ENCODE measurements at places on chromosomes 16 and 17. TPM values are rescaled to one million over a fixed set of nuclear protein-coding genes. Genes with fewer than 3 reads are reported as not detected.

ZNF287 gene
- 12.7 TPM for total RNA-seq

RAB11FIP4 gene
- total RNA-seq: 1.7 TPM

CBLN1 gene
- not detected for total RNA-seq

TRAF4 gene
- total RNA-seq: 61.0 TPM

ZSCAN10 gene
- total RNA-seq: not detected

UNK gene
- 28.7 TPM for total RNA-seq

TK1 gene
- 228 TPM for total RNA-seq

ABR gene
- total RNA-seq: 131 TPM

CETP gene
- not detected for total RNA-seq

PLEKHG4 gene
- total RNA-seq: 15.3 TPM

SLC52A1 gene
- 0.54 TPM for total RNA-seq

NEUROD2 gene
- total RNA-seq: not detected

RNF112 gene
- total RNA-seq: 0.48 TPM

NPIPB8 gene
- not detected for total RNA-seq

SMTNL2 gene
- total RNA-seq: 0.77 TPM

CFAP97D1 gene
- total RNA-seq: 0.03 TPM

FAM171A2 gene
- 2.3 TPM for total RNA-seq

CDC42EP4 gene
- 64.1 TPM for total RNA-seq

TNFRSF17 gene
- not detected for total RNA-seq

GPRC5B gene
- 35.6 TPM for total RNA-seq

GCGR gene
- total RNA-seq: 0.47 TPM

CA10 gene
- total RNA-seq: not detected

PFAS gene
- total RNA-seq: 53.6 TPM

CCL8 gene
- not detected for total RNA-seq

ITGB3 gene
- total RNA-seq: 7.1 TPM

TMED6 gene
- not detected for total RNA-seq

KRTAP2-3 gene
- 0.20 TPM for total RNA-seq

MT1A gene
- total RNA-seq: 31.5 TPM
